ENCODE measurements at places on chromosomes 12 and 14. TPM values are rescaled to one million over a fixed set of nuclear protein-coding genes. Genes with fewer than 3 reads are reported as not detected.

DNA sequence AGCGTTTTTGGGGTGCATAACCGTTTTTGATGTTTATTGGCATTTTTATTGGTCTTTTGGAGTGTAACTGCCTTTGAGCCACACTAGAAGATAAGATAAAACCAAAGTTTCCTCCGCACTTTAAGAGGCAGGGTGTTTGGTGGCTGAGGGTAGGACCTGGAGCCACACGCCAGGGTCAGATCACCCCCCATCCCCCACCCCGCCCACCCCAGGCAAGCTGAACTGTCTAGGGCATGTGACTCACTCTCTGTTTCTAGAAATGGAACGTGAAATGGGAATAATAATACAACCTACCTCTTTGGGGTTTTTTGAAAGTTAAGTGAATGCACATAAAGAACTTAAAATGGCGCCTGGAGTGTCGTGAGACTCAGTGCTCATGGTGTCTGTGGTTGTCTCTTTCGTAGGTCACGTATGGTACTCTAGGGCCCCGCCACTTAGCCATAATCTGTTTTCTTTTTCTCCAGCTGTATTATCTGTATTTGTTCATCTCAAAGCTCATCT is 56.0 kb downstream of the PPP2R5C start:
- no peak for DNase-seq

DNA sequence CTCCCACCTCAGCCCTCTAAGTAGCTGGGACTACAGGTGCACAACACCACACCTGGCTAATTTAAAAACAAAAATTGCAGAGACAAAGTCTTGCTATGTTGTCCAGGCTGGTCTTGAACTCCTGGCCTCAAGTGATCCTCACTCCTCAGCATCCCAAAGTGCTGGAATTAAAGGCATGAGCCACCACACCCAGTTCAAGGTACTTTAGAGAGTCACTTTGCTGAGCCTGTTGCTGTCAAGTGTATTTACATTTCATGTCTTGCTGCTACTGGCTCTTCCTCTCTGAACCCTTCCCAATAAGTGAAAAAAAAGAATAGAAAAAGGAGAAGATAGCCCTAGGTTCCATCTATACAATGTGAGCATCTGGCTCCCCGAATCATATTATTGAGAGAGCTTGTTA is 38.4 kb downstream of the SLCO1A2 start:
- DNase-seq, result no peak

GRCh38 chr12:112167718-112168525 is 42.6 kb downstream of the TRAFD1 start:
- DNase-seq, result no peak

GRCh38 chr14:21486640-21487087 is 9.7 kb downstream of the TOX4 start:
- peak; percentile 84 for DNase-seq

GRCh38 chr12:115440438-115440837 is 756.5 kb upstream of the TBX3 start:
- peak; percentile 33 for DNase-seq

DNA sequence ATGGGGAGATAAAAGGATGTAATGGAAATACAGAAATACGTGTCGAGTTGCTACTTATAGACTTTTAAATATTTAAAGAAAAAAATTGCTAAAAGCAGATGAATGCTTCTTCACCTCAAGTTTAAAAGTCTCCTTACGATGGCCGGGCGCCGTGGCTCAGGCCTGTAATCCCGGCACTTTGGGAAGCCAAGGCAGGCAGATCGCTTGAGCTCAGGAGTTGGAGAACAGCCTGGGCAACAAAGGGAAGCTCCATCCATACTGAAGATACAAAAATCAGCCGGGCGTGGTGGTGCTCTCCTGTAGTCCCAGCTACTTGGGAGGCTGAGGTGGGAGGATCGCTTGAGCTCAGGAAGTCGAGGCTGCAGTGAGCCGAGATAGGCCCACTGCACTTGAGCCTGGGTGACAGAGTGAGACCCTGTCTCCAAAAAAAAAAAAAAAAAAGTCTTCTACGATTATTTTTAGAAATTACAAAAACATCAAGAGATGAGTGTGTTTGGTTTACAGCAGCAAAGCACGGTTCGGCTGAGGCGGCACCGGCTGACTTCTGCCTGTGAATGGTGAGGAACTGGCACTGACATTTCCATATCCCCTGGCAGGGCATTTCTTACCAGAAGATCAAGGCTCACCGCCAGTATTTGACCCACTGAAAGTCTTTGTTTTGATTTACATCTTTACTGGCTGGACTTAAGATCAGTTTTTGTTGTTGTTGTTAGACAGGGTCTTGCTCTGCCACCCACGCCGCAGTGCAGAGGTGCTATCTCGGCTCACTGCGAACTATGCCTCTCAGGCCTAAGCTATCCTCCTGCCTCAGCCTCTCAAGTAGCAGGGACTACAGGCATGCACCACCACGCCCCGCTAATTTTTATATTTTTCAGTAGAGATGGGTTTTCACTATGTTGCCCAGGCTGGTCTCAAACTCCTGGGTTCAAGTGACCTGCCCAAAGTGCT is 3.9 kb upstream of the MTA1 start:
- DNase-seq, result no peak

DNA sequence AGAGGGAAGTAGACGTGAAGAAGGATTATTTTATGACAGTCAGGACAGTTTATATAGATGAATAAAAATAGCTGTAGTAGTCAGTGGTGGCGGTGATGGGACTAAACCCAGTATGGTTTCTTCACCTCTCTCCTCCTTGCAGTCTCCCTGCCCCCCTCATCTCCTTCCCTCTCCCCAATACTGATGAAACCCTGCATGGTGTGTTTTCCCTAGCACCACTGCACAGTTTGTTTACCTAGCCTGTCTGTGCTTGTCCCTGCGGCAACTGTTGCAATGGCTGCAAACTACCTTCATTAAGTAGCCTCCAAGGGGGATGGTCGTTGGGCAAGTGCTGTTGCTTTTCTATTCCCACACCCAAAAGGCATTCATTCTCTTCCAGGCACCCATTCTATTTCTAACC is 14.7 kb downstream of the PCBP2 start:
- DNase-seq, result no peak

DNA sequence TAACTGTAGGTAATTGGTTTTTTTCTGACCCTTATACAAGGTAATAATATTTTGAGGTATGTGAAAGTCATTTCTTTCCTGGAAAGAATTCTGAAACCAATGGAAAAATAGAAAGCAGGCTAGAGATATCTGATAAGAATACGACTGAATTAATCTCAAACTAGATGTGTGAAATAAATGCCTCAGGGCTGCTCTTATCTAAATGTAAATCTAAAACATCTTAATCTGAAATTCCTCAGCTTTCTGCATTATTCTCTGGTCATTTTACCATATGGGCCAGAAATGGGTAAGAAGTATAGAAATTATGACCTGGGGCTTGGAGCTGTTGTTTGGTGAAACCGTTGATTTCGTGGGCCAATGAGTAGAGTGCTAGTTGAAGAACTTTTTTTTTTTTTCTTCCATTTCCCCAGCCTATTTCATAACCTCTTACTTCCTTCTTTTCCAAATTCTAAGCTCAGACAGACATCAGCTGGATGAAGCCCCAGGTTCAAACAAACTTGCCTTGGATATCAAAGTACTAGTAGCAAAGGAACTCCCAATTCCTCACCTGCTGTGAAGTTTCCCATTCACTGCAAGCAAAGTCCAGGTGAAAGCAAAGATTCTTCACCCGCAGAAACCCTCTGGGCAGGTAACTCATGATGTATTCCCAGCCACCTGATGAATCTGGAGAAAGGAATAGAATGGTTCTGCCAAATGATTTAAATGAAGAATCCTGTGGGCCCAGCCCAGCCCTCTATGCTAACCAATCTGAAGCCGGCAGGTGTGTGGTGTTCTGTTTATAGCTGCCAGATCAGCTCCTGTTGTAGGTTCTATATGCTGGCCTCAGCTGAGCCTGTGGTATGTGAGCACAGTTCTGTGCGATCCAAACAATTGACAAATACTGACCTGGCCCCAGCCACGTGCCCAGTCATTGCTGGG is 9.7 kb upstream of the FOS start:
- DNase-seq, result no peak

DNA sequence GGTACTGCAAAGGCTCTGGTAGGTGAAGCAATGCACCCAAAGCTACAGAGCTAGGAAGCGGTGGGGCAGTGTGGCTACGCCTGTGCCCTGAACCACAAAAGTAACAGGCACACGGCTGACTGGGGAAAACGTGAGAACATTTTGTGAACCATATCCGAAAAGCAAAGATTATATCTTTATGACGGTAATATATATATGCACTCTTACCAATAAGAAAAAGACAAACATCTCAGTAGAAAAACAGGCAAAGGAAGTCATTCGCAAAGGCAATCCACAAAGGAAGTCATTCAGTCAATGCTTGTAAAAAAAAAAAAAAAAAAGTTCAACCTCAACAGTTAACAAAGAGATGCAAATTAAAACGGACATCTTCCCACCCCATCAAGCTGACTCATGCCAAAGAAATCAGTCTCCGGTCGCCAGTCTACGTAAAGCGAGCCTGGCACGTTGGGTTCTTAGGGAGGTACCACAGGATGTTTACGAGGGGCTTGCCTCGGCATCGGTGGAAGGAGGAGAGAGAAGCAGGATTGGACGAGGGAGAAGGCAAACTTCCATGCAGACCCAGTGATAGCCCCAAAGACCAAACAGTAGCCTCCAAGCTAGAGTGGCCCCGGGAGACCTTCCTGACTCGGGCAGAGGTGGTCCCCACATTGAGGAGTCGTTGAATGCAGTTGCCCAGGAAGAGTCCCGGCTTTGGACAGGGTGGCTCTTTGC is 39.4 kb upstream of the PPP2R5C start:
- peak; percentile 58 for DNase-seq

DNA sequence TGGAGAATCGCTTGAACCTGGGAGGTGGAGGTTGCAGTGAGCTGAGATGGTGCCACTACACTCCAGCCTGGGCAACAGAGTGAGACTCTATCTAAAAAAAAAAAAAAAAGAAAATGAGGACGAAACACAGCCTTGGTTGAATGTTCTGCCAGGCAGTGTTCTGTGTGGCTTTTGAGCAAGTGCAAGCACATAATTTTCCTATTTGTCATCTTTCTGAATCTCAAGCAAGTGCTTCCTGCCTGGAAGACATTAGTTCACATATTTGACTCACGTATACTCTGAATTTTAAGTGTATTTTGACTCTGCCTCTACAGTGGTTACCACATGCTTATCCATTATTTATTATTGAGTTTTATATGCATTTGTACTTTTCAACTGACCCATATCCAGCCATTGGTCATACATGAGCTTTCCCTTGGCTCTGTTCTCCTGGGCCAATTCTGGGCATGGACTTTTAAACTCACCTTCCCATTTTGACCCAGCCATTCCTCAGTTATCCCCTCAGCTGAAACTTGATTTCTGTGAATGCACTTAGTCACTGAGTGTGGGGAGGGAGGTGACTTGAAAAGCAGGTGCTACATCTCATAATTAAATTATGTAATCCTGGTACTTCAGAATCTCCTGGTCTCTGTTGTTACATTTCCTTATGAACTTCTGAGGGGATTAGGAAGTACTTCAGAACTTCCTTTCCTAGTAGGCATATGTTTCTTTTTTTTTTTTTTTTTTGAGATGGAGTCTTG is 8.1 kb downstream of the OR10G2 start:
- peak; percentile 49 for DNase-seq

DNA sequence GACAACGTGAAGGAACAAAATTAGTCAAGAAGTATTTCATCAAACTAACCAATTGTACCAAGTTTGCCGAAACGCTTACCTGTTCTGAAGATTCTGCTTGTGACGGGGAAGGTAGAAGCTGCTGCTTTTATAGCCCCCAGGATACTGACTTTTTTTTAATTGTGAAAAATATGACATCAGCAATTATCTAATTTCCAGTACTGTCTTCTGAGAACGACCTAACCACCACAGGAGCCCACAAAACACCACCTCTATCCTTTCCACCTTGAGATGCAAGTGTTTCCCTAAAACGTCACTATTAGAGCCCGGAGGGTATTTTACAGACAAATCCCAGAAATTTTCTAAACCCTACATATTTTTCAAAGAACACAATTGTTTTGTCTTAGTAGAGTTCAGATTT is at the start of gene IL22:
IL22 (minus strand) TSS at position 101 of the 400 bp plus-strand sequence. CDS start 156 bp downstream, outside the sequence.
- DNase-seq, result no peak

DNA sequence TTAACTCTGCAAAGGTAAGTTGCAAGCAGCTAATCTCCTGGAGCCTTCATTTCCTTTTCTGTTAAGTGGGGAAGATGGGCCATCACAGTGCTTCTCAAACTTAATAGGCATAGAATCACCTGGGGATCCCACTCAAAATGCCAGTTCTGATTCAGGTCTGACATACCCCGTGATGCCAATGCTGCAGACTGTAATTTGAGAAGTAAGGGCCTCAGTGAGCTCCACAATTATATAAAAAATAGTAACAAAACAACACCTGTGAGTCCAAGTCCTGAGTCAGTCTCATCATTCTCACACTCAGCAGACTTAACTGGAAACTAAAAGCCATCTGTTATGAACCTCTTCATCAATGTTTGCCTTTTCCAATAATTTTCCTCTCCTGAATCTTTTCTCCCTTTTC is 10.8 kb upstream of the PSMA6 start:
- DNase-seq, result no peak

DNA sequence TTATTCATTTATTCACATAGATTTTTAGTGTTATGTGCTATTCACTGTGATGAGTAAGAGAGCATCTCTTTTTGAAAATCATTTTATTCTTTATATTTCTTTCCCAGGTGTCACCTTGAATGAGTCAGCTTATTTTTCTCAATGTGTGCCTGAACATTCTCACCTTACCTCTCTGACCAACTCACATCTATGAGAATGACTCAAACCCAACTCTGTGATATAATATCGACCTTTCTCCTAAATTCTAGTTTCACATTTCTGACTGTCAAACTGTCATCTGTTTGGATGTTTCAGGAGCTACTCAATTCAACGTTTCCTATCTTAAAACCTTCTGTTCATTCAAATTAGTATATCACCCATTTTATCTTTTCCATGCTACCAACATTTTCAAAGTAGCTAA is 630.8 kb downstream of the RERGL start:
- no peak for DNase-seq

- DNase-seq, result no peak
Observed at GRCh38 chr12:113468365-113469223, 3.1 kb downstream of the LHX5 start.

- no peak for DNase-seq
Observed at GRCh38 chr12:112524676-112525425, 106.1 kb downstream of the PTPN11 start.

Gene DHRS2
- total RNA-seq, result 0.32 TPM

Gene LTBR
- total RNA-seq, result 69.6 TPM

Gene PTPN6
- total RNA-seq, result not detected

Gene PMCH
- total RNA-seq, result not detected

Gene CPNE6
- total RNA-seq, result not detected

Gene AVPR1A
- total RNA-seq, result not detected

Gene SLC7A8
- 0.97 TPM for total RNA-seq

Gene WNT5B
- total RNA-seq, result 98.2 TPM

Gene TMEM121
- 2.9 TPM for total RNA-seq

Gene SGPP1
- total RNA-seq, result 27.4 TPM

Gene TEX52
- not detected for total RNA-seq

Gene ASB2
- total RNA-seq, result 0.86 TPM

All from fibroblast of villous mesenchyme (primary cell).